Activated CD4-positive, alpha-beta T cell treated with anti-CD3 and anti-CD28 coated beads for 4 hours (primary cell): ENCODE measurements at places on chromosomes 7 and 10.

DNA sequence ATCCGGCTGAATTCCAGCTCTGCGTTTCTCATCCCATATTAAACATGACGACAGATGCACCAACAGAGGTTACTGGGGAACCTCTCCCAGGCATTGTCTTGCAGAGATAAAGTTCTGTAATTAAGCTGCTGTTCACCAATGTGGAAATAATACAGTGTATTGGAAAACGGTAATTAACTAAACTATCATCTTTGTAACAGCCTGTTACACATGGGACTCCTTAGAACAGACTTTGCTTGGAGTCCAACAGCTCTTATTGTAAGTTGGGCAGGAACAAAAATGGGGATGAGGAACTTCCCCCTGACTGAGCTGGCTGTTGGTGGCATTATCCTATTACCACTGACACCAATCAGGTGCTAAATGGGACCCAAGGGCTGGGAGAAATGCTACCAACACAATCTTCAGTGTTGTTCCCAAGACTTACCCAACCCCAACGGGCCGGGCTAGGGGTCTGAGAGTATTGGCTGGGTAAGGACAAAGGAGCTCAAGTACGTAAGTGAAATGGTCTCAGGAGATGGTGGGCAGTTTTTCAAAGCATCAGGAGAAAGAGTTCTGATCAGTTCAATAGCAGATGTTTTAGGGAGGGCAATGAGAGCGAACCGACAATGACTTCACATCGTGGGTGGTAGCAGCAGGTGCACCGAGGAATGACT is 759.4 kb downstream of the GRID1 start:
- DNase-seq: no peak

- no peak for DNase-seq
Observed at GRCh38 chr10:4945766-4946717, 17.2 kb upstream of the AKR1C1 start.

- no peak for DNase-seq
Observed at GRCh38 chr7:143892527-143893300, 9.3 kb downstream of the TCAF1 start.

GRCh38 chr7:158919686-158920085 is 63.3 kb downstream of the DYNC2I1 start:
- DNase-seq: no peak

DNA sequence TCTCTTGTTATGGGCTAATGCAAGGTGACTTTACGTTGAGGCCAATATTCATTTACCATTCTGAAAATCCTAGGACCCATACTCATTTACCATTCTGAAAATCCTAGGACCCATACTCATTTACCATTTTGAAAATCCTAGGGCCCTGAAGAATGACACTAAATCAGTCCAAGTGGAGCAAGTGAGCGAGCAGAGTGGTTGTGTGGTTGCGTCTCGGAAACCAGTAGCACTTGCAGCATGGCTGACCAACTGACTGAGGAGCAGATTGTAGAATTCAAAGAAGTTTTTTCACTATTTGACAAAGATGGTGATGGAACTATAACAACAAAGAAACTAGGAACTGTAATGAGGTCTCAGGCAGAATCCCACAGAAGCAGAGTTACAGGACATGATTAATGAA is 6.9 kb downstream of the SAR1A start:
- DNase-seq: no peak

GRCh38 chr7:129907122-129907736 is 45.5 kb downstream of the UBE2H start:
- DNase-seq: no peak

DNA sequence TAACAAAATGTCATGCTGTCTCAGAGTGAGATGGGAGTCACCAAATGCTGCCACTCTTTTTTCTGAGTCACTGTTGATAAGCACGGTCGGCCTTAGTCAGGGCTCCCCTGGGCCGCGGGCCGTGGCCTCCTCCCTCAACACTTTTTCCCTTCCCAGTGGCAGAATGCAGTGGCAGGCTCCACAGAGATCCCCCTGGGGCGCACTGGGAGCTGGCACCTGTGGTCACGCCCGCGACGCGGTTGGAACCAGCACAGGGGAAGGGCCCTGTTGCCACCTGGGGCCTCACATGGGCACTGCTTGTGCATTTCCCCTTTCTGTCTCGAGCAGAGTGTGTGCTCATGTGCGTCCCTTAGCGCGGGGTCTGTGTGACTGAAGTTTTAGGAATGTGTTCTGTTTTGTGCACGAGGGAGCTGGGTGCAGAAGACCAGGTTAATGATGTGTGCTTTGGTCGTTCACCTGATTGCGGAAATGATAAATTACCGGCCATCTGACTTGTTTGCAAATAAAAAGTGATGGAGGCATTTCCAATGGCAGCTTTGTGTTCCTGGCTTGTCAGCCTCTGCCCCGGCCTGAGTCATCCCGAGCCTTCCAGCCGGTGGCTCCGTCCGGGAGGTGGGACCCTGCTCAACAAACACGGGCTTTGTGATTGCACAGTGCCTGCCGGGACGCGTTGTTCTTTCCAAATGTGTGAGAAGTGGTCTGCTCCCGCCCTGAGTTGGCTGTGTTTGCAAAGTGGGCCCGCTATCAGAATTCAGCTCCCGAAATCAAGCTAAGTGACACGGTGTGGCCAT is 100.7 kb downstream of the NKX6-2 start:
- DNase-seq: no peak

DNA sequence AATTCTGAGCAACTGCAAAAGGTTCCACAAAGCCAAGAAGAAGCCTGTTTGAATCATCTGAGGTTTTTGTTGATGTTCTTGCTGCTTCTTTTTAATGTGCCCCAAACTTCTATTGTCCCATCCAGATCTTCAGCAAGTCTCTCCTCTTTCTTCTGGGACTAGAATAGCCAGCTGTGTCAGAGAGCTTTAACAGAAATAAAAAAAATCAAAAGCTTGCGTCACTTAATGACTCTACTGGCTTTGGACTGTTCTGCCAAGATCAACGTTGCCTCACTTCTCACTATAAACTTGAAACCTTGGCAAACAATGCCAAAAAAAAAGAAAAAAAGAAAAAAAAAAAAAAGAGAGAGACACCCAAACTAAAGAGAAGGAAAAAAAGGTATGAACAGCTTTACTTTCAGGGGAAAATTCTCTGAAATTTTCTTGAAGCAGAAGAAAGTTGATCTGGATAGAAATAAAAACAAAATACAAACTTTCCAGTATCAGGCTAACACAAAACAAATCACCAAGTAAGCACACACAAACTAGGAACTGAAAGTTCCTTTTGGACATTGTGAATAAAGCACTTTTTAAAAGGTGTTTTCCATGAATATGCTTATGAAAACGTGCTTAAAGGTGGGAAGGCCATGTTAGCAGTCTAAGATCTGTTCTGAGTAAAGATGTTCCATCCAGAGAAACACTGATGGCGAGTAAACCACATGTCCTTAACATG is 14.8 kb downstream of the USP54 start:
- no peak for DNase-seq

DNA sequence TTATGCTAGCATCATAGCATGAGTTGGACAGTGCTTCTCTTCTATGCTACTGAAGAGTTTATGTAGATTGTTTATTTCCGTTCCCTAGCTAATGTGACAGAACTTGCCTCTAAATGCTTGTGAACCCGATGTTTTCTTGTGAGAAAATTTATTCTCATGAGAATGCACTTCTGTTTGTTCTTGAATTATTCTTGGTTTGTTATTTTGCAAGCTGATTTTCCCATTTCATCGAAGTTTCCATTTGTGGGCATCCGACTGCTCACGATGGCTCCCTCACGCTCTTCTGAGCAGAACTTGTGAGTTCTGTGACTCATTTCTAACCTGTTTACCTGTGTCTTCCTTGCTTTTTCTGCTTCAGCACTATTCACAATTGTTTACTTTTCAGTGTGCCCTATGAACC is 59.9 kb downstream of the WDFY4 start:
- DNase-seq: no peak

GRCh38 chr7:130669085-130669700 is 645 bp upstream of the COPG2 start:
- no peak for DNase-seq

DNA sequence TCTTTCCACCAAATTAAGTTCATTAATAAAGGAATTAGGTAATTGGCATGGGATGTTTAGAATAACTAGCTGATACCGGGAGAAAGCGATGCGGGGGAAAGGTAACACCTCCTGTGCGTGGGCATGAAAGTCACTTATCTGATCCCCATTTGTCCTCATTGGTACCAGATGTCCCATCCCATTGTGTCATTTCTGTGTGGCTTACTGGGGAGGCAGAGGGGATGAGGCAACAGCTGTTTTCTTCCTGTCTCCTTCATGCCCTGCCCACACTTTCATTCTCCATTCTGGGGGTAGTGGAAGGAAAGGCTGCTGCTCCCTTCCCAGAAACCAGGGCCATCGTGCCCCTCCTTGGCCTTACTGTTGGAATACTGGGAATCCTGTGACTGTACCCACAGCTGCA is 27.1 kb downstream of the EEPD1 start:
- DNase-seq: no peak

- DNase-seq: no peak
Observed at GRCh38 chr7:78906735-78907134, 546.7 kb downstream of the MAGI2 start.

DNA sequence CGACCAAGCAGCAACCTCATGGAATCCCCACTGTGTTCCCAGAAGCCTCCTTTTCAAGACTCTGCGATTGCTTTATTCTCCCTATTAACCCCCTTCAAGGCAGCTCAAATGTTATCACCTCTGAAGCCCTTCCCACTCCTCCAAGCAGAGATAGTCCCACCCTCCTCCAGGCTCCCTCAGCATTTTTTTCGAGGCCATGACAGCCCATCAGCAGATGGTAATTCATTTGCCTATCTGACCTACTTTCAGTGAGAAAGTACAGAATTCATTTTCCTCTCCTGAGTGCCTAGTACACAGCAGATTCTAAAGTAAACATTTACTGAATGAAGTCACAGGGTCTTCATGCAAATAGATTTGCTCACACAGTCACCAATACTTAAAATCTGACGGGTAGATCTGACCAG is 47.8 kb downstream of the HERPUD2 start:
- no peak for DNase-seq

DNA sequence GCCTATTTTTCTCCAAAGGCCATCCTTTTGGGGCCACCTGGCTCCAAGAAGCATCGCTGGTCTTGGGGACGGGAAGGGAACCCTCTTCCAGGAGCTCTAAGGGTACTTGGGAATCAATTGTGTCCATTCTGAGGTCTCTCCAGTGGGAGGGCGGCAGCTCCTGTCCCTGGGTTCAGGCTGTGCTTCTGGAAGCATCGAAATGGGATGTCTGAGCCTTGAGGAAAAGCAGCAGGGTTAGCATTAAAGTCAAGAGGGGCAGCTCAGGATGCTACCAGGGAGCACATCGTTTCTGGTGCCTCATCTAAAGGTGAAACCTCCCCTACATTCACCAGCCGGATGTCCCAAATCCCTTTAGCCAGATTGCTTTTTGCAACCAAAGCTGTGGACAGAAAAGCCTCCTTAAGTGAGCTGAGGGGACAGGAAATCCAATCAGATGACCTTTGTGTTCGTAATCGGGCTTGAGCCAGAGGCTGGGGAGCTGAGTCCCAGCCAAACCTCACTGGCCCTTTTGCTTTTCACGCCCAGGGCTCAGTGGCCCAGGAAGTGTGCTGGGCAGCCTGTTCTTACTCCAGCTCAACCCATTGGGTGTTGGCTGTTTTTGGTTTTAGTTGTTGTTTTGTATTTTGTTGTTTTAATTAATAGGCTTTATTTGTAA is 88.8 kb upstream of the ANLN start:
- DNase-seq: no peak

DNA sequence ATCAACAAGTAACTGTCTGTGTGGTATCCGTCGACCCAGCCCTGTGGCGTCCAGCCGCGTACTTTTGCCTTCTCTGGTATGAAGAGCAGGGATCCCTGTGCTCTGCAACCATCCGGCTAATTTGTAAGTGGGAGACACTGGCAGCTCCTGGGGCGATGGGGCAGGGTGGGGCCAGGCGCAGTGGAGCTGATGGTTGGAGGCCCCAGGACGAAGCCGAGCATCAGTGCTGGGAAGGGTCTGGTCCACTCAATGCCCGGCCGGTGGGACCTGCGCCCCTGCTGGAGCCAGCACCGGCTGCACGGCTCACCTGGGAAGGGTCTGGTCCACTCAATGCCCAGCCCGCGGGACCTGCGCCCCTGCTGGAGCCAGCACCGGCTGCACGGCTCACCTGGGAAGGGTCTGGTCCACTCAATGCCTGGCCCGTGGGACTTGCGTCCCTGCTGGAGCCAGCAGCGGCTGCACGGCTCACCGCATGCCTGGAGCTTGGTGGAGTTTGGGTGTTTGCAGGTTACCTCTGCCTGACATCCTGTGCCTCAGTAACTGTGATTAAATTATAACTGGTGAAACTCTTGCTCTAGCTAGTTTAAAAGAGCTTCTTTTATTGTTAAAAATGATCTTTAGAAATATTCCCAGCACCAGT is 96.1 kb downstream of the NKX6-2 start:
- DNase-seq: no peak

- DNase-seq: no peak
Observed at GRCh38 chr10:131145756-131146155, 165.8 kb downstream of the TCERG1L start.

DNA sequence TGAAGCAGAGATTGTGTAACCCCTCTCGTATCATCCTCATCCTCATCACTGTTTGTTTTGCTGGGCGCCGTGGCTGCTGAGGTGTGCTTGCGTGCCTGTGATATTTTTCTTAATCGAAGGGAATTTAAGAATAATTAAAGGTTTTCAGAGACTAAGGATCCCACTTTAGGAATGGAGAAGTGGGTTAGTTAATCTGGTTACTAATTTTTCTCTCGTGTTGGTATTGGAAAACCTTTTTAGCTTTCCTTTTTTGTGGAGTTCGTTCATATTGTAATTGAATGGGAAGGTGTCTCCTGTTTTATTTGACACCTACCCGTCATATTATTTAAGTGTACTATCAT is 1.3 kb downstream of the UBN2 start:
- no peak for DNase-seq

- no peak for DNase-seq
Observed at GRCh38 chr7:155590215-155591018, 44.1 kb upstream of the CNPY1 start.

DNA sequence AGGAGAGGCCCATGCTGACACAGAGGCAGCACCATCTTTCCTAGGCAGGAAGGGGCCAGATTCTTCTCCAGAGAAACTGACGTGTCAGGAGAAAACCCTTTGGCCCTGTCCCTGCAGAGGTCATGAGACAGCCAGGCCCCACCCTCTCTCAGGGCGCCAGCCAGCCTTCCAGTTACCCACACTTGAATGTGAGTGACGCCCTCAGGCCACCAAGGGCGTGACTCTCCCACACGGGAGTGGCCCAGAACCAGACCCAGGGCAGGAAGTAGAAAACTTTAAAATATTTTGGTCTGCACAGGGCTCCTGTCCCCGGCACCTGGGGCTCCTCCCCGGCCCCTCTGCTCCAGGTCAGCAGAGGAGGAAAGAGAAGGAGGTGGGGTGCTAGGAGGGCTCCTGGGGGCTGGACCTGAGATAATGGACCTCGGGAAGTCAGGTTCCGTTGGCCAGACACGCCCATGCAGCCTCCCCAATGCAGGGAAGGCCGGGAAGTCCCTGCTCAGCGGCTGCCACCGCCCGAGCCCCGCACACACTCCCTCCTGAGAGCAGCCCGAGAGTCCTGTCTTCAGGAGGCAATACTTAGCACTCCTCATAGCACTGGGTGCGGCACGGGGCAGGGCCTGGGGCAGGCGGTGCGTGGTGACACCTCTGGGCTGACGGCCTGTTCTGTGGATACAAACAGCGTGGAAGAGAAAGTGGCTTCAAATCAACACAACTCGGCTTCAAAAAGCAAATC is 67.0 kb upstream of the CFAP46 start:
- no peak for DNase-seq

- DNase-seq: no peak
Observed at GRCh38 chr10:122782911-122783310, 62.7 kb downstream of the CUZD1 start.
